NCI-H1417 treated with DMSO at 0.1 percent for 48 hours (cell line): ENCODE measurements at places on chromosomes 12 and 14.

DNA sequence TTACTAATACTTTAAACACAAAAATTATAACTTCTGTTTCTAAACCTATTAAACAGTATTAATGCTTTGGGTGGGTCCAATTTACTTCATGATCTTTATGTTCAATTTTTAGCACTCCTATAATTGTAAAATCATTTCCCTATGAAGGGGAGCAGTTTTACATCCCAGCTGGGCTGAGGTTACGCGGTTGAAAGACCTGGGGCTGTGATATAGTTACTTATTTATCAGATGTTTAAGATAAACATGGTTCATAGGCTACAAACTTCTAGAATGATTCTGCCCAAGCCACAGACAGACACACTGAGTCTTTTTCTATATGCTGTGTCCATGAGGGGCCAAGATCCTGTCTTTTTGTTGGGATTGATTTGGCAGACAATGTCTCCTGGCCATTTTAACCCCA is 44.4 kb downstream of the DYRK2 start:
- DNase-seq: no peak

DNA sequence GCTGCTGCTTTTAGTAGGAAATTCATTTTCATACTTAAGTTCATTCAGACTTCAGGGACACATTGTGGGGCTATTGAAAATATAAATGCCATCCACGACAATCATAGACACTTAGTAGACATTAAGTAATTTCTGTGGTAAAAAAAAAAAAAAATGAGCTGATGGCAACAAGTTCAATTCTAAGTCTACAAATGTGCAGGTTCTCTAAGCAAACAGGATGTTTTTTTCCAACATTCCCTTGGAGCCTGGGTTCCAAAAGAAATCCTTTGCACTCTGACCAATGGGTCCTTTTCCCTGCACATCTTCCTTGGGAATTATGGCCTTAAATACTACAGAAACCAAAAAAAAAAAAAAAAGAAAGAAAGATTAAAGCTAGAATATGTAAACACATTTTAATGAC is 175.6 kb upstream of the HIF1A start:
- no peak for DNase-seq

DNA sequence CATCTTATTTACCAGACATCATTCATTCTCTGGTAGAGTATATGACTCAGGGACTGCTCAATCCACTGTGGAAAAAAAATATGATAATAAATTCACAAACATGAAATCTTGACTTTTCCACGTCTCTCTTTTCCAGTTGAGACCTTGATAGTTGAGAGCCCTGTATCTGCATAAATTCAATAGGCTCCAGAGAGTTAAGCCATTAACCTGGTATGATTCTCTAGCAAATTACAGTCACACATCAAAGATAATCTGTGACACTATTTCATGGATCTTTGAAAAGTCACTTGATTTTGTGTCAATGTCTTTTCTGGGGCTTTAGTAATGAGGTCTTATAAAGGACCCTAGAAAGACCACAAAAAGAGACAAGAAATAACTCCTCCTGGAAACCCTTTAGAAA is 154.2 kb upstream of the FOXG1 start:
- DNase-seq: no peak

DNA sequence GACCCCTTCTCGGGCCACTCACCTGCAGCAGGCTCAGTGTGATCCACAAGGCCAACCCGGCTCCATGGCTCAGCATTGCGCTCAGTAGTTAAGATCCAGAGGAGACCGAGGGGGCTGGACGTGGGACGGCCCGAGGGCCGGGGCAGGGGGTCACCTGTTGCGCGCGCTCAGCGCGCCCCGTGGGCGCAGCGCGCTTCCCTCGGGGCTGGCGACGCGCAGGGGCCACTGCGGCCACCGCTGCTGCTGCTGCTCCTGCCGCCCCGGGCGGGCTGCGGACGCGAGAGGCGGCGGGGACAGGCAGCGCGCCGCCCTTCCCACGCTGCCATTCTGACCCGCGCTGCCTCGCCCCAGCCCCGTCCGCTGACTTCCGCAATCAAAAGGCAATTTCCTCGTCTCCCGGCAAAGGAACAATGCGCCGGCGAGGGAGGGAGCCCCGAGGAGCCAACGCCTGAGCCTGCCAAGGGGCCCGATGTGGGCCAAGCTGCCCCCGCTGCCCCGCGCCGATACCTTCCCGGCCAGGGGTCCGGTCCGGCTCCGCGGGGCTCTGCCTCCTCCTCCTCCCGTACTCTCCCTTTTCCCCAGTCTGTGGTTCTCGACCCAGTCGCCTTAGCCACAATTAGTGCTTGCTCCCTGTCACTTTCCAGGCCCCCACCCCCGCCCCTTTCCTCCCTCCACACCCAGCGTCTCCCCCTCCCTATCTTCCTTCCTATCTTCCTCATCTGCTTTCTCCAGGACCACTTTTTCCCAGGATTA is 27.3 kb downstream of the PTPRB start:
- no peak for DNase-seq

DNA sequence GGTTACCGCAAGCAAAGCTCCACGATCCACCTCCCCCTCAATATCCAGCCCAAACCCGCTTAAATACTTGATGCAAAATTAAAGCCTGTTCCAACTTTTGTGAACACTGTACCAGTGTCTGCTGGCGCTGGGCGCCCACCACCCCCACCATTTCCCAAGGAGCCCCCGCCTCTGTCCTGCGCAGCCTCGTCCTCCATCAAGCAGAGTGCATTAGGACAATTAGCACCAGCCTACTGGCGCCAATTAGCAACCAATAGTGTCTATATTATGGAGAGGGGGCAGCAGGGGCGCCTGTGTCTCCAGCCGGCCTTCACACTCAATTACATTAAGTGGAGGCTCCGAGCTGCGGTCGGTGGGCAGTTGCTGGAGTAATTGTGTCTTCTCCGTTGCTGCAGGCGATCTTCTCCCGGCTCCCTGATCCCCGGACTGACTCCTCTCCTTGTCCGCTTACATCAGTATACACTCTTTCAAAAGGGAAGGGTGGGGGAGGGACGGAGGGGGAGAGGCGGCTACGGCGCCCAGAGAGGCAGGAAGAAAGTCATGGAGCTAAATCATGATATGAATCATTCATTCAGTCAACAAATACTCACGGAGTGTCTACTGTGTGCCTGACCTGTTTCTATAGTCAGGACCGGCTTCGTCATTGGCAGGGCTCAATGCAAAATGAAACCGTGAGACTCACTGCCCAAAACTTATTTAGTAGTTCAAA is 707.3 kb downstream of the MED13L start:
- no peak for DNase-seq

GRCh38 chr12:122161682-122162081 is 12.3 kb downstream of the IL31 start:
- no peak for DNase-seq

DNA sequence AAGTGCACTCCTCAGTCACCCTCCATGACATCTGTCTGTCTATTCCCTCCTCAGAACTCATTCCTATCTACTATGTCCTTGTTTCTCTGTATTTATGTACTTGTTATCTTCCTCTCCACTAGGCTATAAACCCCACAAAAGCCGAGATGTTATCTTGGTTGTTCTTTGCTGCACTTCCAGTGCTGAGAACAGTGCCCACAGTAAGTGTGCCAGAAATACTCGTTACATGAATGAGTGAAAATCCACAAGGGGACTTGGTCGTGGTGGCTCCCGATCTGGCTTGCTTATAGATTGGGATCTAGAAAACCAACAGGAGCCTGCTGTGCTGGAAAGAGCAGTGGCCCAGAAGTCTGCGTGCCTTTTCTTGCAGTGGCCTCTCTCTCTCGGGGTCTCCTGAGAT is 111.9 kb upstream of the PRMT8 start:
- no peak for DNase-seq

DNA sequence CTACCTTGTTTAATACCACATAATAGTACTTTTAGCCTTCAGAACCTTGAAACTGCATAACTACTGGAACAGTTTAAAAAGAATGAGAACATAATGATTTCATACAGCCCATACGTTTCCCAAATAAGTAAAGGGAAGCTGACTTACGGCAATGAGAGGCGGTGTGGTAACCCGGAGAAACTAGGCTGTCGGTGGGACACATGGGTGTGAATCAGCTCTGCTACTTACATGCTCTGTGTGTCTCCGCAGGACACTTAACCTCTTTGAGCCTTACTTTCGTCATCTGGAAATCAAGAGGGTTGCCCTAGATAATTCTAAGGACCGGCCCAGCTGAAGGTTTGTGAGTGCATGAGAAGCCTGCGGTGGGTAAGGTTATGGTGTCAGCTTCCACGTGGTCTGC is 49.3 kb upstream of the PLEKHG3 start:
- no peak for DNase-seq

DNA sequence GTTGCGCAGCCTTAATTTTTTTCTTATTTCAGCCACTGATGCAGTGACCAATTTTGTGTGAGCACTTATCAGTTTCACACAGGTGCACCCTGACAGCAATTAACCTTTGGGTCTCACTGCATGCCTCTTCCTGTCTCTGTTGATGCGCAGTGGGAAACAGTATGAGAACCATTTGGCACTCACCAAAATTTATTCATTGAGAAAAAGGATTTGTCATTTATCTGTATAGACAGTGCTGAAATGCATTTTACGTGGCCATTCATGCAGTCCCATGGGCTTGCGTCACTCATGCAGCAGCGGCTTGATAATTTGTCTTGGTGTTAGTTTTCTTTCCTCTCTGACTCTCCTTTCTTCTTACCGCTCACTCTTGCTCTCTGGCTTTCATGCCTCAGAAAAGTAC is 157.5 kb downstream of the C12orf75 start:
- DNase-seq: no peak

GRCh38 chr12:92539110-92539749 is 163.6 kb upstream of the PLEKHG7 start:
- no peak for DNase-seq

DNA sequence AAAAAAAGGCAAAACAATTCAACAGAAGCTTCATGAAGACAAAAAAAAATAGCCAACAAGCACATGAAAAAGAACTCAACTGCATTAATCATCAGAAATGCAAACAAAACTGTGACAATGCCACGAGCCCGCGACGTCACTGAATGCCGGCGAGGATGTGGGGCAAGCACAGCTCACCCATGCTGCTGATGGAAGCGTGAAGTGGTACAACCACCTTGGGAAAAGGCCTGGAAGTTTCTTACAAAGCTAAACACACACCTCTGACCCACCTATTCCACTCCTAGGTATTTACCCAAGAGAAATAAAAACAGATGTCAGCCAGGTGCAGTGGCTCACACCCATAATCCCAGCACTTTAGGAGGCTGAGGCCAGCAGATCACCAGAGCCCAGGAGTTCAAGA is 10.5 kb downstream of the BTBD6 start:
- DNase-seq: no peak

- DNase-seq: no peak
Observed at GRCh38 chr12:1197264-1198018, 206.4 kb downstream of the ERC1 start.

- DNase-seq: no peak
Observed at GRCh38 chr12:124147027-124147426, 147.9 kb upstream of the RFLNA start.

DNA sequence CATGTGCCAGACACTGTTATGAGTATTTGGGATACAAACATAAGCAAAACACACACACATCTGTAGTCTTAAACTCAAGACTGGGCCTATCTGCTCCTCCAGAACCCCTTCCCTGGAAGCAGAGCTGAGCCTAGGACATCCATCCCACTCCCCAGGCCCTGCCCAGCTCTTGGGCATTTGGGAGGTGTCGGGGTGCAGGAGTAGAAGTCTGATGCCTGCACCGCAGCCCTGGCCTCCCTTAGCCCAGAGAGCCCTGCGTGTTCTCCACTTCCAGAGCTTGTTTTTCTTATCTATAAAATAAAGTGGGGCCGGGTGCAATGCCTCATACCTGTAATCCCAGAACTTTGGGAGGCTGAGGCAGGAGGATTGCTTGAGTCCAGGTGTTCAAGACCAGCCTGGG is 11.7 kb downstream of the HSP90AA1 start:
- no peak for DNase-seq

GRCh38 chr14:39451811-39452210 is 19.6 kb upstream of the FBXO33 start:
- no peak for DNase-seq

DNA sequence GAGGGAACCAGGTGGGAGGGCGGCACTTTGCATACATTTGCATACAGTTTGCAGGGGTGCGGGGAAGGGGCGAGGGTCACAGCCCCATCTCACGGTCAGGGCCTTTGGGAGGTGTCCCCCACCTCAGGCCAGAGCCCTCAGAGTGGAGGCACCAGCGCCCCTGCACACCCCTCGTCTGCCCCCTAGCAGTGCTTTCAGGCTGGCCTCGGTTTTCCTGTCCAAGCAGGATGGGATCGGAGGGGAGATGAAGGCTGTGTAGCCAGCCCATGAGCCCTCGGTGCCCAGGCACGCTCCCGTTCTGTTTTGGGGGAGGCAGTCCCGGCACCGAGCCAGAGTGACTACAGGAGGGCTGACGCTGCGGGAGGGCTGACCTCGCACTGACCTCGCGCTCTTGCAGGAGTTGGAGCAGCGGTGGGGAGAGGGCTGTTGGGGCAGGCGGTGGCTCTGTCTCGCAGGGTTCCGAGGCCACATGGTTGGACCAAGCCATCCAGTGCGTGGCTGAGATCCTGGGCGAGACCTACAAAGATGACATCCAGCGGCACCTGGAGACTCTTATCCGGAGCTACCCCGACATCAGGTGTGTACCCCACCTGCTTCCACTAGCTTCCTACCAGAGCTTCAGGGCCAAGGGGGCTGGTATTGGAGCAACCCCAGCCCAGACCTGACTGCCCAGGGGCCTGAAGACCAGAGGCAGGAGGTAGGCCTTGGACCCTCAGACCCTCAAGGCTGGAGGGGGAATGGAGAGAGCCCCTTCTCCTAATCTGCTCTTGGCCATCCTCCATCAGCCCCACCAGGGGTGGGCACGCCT is 13.6 kb downstream of the EXOC3L4 start:
- DNase-seq: no peak

DNA sequence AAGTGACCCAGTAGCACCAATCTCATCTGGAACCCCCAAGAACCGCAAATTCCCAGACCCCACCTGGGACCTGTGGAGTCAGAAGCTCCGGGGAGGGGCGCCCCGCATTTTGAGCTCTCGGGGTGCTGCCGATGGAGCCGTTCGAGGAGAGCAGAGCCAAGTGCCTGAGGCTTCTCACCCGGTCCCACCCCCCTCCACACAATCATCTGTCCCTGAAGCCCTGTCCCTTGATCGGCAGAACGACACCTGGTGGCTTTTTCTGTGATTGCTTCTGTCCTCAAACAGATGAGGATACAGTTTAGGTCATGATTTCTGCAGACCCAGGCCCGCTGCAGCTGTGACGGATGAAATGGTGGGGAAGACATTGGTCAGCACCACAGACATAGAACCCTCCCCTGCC is 74.7 kb downstream of the NOC4L start:
- DNase-seq: no peak

DNA sequence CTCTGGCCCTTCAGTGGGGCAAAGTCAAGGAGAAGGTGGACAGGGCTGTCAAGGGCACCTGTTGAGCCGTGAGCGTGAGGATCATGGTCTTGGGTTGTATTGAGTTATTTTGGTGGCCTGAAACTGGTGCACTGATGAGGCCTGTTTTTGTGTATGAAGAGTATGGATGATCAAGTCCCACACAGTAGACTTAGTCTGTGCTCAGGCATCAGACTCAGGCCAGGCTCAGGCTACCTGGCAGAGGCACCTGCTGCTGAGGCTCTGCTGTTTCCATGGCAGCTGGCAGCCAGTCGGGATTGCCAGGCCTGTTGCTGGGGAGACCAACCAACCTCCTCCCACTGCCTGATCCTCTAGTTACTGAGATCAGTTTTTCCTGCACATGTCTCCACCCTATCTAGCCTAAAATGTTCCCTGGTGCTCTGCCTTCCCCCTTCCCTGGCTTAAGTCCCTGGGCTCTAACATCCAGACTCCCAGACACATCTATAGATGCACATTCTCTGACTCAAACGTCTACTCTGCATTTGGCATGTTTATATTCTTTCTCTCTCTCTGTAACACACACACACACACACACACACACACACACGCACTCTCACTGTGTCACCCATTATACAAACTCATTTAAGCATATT is 5.1 kb downstream of the JPH4 start:
- DNase-seq: peak; percentile 76
